ENCODE measurements at places on chromosomes 2 and 18.

DNA sequence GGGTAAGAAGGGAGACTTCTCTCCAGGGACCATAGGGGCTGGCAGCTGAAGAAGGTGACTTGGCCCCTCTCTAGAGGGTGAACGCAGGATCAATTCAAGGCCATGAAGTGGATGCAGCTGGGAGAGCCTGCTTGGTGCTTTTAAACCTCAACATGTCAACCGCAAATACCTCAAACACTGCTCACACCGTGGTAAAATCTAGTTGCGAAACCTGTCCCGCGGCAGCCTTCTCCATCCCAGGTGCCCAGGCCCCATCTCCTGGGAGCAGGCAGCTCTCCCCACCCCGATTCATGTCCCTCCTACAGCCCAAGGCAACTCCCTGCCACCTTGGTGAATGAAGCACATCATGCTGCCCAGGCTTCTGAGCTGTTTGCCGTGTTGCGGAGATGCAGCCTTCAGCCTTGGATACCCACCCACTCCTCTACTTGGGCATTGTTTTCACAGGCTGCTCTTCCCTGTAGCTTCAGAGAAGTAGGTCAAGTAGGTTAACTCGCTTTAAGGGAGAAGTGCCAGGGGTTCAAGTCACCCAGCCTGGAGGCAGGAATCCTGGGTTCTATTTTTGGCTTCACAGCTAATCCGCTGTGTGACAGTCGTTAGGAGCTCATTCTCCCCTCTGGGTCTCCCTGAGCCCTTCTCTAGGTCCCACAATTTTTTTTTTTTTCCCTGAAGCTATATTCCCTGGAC, 6.2 kb upstream of the EFR3B start:
- no peak for DNase-seq

- no peak for DNase-seq
Observed at GRCh38 chr18:12860530-12860929, 23.5 kb downstream of the PTPN2 start.

DNA sequence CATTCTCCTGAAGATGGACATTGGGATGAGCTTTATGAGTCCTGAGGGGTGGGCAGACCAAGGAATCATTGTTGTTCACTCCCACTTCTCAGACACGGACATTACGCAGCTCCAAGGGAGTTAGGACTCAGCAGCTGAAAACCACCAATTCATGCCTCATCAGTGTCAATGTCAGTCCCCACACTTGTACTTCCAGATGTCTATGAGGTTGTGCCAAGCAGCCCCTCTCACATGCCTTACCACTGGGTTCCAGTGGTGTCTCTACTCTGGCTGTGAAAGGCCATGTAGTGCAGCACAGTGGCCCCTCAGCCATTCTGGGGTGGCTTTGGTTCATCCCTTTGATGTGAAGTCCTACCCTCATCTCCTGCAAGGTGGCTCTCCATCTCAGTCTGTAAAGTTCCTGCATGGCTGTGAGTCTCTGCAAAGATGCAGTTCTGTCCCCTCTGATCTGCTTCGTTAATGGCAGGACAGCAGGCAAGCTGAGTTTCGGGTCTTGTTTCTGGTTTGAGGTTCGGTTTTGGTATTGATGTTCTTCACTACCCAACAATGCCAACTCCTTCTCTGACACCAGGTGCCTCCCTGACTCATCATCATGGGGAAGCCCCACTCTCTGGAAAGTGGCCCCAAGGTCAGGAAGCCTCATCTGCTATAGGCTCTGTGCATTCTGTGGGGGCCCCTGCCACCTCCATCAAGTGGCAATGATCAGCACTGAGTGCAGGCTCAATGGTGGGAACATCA, 14.0 kb upstream of the COL6A3 start:
- DNase-seq, result peak; percentile 74

DNA sequence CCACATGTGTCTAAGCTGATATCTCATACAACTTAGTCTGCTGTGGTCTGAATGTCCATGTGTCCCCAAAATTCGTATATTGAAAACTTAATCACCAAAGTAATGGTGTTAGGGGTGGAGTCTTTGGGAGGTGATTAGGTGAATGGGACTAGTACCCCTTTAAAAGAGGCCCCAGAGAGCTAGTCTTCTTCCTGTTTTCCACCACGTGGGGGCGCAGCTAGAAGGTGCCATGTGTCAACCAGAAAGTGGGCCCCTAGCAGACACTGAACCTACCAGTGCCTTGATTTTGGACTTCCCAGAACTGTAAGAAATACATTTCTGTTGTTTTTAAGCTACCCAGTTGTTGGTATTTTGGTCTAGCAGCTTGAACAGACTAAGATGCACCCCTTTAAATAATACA, 86.6 kb downstream of the ASB1 start:
- peak; percentile 62 for DNase-seq

DNA sequence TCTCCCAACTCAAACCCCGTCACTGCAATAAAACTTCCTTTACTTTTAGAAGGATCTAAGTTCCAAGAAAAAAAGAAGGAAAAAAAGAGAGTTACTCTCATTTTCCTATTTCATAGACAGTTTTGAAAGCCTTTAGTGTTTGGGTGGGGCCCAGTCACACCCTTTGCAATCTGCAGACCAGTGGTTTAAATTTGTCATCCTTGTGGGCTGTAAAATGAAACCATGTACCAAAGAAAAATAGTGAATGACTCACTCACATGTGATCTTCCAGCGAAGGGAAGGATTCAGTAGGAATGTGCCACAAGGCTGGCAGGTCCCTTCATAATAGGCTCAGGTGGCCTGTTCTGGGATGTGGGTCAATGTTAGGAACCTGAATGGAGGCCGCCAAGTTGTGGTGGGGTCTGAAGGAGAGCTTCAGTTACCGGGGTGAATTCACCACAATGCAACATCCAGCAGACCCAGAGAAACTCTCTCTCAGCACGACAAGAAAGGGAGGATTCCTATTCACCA, 28.3 kb downstream of the ANXA4 start:
- peak; percentile 71 for DNase-seq

GRCh38 chr2:98726205-98726604, 4.7 kb downstream of the MGAT4A start:
- DNase-seq, result no peak

GRCh38 chr2:58515827-58516573, 274.9 kb upstream of the FANCL start:
- DNase-seq, result no peak

DNA sequence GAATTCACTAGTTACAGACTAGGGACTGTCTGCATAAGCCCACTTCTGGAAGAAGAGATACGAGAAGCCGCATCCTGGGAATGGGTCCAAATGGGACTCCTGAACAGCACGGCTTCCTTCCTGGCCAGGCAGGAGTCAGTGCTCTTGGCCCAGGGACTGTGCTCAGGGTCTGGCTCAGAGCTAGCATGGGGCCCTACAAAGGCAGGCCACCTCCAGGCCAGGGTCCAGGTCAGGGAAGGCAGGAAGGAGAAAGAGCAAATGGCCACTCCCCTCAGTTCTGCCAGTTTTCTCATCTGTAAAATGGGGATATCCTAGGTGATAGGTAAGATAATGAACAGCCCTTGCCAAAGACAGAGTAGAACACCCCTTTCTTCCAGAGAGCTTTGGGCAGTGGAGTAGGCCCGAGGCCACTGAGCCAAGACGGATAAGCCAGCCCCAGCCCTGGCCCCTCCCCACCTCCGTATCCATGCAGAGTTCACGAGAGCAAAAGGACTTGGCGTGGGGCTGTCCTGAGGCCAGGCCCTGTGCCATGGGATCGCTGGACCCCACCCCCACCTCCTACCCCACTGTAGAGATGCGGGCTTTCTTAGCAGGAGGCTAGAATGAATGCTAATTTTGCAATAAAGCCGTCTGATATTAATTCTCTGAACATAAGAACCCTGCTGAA, 190.1 kb downstream of the MGAT5 start:
- DNase-seq, result no peak
